ENCODE measurements at places on chromosomes 5 and 9. TPM values are rescaled to one million over a fixed set of nuclear protein-coding genes. Genes with fewer than 3 reads are reported as not detected.

The ACSL6 gene
- polyA plus RNA-seq: 1.7 TPM

The SPINK1 gene
- polyA plus RNA-seq: 21.7 TPM

The HRH2 gene
- polyA plus RNA-seq: 3.6 TPM

The TMC1 gene
- 1.2 TPM for polyA plus RNA-seq

The PKD2L2 gene
- 0.46 TPM for polyA plus RNA-seq

The LOX gene
- polyA plus RNA-seq: 38.0 TPM

The TXN gene
- polyA plus RNA-seq: 276 TPM

The PCDHGC4 gene
- 2.9 TPM for polyA plus RNA-seq

The SHC3 gene
- polyA plus RNA-seq: 3.0 TPM

DNA sequence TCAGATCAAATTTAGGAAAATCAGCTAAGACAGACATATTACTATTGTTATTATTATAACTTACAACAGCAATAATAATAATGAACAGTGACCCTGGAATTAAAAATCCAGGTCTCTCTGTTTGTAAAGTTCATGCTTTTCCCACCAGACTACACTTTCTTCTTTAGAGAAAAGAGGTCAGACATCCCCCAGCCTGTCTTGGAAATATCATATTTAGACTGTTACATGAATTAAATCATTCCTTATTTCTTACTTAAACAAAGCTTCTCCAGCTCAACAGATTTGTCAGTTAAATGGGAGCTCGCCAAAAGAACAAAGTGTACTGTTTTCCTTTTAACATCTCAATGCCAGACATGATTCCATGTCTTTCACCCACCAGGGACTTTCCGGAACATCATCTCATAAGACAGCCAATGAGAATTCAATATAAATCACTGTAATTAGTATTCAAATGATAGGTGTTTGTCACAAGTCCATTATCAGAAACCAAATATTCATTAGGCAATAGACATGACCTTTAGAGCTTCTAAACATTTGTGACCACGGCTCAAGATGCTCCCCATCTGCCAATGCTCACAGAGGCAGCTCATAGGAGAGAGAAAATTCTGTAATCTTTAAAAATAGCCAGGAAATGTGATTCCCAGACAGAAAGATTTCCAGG, 351.9 kb downstream of the ENC1 start:
- no peak for DNase-seq

DNA sequence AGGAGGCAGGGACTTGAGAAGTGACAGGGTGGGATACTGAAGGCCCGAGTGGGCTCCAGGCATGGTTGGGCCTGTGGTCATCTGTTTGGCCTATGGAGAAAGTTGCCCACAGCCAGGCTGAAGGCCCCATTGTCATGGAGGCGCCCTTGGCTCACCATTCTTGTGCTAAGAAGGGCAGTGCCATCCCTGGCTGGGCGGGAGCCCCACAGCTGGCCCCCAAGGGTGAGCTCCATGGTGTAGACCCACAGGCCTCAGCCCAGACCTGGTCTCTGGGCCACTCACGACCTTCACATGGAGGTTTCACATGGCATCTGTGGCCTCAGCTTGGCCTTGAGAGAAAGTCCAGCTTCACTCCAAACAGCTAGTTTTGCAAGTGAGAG, 34.3 kb upstream of the PRDM12 start:
- DNase-seq: no peak

- no peak for DNase-seq
Measured at GRCh38 chr9:108830272-108830671, 25.5 kb downstream of the ACTL7B start.

GRCh38 chr9:76588316-76588715, 129.3 kb downstream of the GCNT1 start:
- DNase-seq: no peak

DNA sequence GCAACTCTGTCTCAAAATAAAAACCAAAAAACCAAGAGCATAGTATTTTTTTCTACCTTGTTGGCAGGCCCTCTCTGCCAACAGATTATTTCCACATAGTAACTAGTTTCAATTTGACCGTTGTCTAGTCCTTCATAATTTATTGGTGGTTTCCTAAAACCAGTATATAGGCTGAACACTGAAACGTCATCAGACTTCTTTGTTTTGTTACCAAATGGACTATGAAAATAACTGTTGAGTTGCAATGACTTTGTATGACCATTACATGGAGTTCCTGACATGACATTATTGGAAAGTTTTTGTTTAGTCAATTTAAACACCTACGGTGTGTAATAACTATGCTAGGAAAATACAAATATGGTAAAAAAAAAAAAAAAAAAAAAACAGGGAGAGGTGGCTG, 1.7 kb downstream of the AGGF1 start:
- DNase-seq: no peak

- no peak for DNase-seq
Measured at GRCh38 chr9:86575825-86576525, 221.8 kb upstream of the TUT7 start.

- DNase-seq: no peak
Measured at GRCh38 chr5:39505791-39506190, 81.0 kb upstream of the DAB2 start.

DNA sequence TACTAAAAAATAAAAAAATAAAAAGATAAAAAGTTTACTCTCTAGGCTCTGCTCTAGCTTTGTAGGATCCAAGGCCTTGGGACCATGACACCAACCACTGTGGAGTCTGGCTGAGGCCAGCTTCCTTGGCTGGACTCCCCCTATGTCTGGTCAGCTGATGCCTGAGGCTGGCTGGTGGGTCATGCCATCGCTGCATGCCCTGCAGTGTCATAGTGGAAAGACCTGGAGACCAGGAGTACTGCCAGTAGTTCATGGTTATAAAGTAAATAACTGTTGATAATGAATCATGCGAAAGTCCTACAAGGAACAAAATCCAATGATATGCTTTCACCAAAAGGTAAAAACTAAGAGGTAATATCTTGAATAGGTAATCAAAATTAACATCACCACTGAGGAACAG, 43.2 kb downstream of the GARNL3 start:
- DNase-seq: no peak

- no peak for DNase-seq
Measured at GRCh38 chr9:12972608-12973589, 198.1 kb downstream of the LURAP1L start.

DNA sequence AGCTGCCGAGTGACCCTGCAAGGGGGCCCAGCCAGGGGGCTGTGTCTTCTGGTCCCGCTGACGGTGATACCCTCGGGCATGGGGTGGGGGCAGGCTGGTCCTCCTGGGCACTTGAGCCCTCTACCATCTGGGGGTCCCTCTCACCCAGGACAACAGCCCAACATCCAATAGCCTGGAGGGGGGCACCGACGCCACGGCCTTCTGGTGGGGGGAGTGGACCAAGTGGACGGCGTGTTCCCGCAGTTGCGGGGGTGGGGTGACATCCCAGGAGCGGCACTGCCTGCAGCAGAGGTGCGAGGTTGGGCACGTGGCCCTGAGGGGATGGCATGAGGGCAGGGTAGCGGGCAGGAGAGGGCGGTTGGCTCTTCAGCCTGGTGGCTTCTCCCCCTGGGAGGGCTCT, 2.8 kb downstream of the ADAMTSL2 start:
- no peak for DNase-seq

DNA sequence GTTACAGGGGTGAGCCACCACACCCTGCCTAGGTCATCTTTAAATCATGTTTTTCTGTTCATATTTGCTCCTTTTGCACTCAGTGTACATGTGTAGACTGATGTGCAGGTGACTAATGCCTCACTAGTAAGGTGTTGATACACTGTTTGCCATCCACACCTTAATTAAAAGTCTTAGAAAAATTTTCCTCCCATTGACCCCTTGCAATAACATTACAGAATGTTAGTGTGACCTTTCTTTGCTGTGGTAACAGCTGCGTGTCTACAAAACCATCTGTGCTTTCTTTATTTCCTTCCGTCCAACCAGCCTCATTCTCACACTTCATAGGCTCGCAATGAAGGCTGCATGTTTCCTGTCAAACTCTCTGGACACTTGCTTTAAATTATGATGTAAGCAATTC, 6.6 kb upstream of the CEMIP2 start:
- no peak for DNase-seq

- DNase-seq: no peak
Measured at GRCh38 chr9:128159522-128159783, 612 bp upstream of the BBLN start.

DNA sequence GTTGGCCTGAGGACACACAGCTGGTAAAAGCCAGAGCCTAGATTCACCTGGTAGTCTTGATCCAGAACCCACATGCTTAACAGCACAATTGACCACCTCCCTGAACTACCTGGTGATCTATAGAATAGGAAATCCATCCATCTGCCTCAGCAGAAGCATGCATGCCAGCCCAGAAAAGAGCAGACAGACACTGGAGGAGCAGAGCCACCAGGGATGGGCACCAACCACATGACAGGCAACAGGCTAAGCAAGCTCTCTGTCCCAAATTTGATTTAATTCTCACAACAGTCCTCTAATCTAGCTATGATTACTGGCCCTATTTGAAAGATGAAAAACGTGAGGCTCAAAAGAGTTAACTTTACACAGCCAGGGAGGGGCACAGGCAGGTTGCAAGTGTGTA, 208.1 kb downstream of the SPOCK1 start:
- no peak for DNase-seq

DNA sequence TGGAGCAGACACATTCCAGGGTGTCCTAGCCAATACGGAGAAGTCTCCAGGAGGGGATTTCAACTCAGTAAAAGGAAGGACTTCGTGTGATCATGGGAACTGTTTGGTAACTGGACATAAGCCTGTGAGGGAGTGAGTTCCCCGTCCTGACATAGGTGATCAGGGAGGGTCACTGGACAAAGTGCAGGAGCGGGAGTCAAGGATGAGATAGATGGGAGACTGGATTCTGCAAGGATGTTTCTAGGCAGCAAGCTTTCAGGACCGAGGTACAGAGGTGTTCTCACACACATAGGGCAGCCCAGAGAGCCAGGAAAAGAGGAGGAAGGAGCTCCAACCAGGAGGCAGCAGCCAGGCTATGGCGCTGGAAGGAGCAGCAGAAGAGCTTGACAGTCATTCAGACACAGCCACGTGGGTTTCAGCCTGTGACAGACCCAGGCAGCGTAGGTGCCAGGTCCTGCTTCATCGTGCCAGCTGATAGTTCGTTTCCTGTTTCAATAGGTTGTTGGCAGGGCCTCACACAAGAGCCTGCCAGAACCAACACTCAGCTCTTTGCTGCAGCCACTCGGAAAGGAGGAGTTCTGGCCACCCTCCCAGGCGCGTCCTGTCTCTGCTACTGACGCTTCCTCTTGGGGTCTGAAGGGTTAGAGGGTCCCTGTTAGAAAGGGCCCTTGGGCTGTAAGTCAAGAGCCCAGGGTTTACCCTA, 84.1 kb downstream of the AMBP start:
- DNase-seq: no peak

DNA sequence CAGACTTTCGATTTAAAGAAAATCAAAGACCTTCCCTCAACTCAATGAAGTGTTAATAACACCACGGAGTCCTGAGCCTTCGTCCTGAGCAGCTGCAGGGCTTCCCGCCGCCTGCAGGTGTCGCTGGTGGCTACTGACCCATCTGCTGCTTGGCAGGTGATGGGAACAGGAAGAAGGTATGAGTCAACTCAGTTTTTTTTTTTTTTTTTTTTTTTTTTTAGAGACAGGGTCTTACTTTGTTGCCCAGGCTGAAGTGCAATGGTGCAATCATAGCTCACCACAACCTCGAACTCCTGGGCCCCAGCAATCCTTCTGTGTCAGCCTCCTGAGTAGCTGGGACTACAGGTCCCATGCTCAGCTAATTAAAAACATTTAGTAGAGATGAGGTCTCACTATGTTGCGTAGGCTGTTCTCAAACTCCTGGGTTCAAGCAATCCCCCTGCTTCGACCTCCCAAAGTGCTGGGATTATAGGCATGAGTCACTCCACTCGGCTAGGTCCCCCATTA, 185.7 kb upstream of the IL12B start:
- DNase-seq: no peak

- DNase-seq: no peak
Measured at GRCh38 chr9:109652971-109653370, 127.0 kb upstream of the PALM2AKAP2 start.

DNA sequence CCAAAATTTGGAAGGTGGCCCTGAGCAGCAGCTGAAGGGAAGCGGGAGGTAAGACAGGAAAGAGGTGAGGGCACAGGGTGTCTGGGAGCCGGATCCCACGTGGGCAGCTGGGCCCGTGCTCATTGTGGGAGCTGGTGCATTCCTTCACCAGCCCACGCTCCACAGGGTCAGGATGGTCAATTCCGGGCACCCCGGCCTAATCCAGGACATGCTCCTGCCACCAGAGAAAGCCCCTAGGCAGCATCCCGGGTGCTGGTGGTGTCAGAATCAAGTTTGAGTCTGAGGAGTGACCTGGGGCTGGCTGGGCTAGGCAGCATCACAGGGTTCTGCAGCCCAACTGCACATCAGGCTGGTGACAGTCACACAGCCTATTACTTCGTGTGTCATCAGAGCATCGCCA, 7.1 kb upstream of the PDCD6 start:
- DNase-seq: no peak

DNA sequence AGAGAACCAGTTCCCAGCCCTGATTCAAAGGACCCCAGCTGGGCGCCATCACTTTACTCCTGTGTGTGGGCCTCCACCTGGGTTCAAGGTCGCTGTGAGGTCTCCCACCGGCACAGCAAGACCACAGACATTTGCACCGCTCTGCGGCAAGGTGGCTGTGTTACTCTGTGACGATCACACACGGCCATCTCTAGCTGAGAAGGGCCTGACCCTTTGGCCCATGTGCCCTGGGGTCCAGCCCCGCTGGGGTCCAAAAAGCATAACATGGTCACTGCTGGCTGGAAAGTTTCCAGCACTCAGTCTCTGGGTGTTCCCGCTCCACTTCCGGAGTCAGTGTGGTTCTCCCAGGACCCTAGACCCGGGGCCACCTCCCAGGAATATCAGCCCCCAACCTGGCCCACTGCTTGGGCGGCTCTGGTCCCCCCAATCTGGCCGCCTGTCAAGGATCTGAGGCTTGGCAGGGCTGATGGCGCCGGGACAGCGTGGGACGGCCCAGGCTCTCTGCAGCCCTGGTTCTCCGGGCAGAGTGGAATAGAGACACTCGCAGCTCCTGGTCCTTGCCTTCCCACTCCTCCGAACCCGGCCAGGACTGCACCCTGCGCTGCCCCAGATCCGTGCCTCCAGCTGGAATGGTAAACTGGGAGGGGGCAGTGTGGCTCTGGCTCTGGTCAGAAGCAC, 3.9 kb upstream of the LMX1B start:
- no peak for DNase-seq

- DNase-seq: no peak
Measured at GRCh38 chr9:5042661-5043178, 57.6 kb downstream of the JAK2 start.

DNA sequence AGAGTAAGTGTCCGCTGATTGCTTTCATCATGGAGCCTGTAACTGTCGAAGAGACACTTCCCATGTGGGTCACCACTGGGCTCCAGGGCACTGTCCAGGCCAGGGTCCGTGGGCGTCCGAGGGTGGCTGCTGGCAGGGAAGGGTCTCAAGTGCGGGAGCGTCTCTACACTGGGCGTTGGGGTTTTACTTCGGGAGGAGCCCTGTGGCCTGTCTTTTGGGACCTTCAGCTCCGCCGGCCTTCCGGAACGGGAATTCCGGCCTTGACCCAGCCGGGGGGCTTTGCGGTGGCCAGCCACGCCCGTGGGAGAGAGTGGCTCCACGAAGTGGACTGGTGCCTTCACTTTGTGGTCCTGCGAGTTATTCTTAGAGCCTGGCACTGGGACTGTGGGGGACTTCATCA, 86.2 kb downstream of the CAMSAP1 start:
- no peak for DNase-seq
